ENCODE measurements at places on chromosomes 11 and 22.
A peak's percentile ranks its signal among the peaks of the same experiment; 100 is the strongest.

DNA sequence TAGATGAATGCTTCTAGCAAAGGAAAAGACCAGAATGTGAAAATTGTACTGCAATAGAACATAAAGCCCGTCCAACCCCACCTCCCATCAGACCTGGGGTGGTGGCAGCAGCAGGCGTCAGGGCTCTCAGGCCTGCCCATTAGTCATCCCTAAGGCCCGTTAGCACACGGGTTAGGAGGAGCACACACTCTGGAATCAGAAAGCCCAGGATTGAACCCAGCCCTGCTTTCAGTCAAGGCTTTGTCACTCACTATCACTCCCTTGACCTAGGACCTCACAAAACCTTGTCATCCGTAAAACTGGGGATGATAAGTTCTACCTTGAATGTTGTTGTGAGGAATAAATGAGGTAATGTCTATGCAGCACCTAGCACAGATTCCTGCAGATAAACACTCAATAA lies 26.9 kb downstream of the MICAL3 start:
- no peak for DNase-seq

DNA sequence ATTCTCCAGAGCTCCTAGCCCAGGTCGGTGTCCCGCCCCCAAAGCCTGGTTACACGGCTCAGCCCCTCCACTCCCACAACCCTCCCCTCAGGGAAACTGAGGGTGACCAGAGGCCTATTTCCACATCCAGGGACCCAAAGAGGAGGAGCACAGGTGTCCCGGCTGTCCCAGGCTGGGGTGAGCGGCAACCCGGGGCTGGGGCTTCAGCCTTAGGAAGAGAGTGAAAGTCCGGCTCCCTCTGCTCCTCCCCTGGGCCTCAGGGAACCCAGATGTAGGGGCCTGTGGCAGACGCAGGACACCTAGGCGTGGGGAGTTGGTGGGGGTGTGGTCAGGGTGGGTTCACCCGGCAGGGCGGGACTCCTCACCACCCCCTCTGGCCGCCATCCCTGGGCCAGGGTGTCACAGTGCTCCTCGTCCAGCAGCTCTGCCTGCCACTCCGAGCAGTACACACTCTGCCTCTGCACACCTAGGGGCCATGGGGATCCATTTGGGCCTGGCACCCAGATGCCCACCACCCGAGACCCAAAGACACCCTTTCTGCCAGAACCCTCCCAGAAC lies 63.1 kb downstream of the ARFGAP3 start:
- no peak for DNase-seq

- no peak for DNase-seq
Observed at GRCh38 chr11:65065851-65066250, 7.5 kb upstream of the NAALADL1 start.

DNA sequence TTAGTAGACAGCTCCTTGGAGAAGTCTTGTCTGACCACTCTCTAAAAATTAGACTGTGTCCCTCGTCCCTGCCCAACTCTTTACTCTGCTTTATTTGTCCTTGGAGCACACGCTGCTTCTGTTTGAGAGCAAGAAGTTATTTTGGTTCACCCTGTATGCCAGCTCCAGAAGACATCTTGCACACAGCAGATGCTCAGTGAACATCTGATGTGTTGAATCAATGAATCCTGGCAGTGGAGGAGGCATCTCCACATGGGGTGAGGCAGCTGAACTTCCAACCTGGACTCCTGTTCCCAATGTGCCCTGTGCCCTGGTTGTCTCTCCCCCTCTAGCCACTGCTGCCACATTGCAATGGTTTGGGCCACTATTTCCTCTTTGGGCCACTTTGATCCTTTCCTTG lies 213.6 kb downstream of the CEP164 start:
- DNase-seq: no peak

DNA sequence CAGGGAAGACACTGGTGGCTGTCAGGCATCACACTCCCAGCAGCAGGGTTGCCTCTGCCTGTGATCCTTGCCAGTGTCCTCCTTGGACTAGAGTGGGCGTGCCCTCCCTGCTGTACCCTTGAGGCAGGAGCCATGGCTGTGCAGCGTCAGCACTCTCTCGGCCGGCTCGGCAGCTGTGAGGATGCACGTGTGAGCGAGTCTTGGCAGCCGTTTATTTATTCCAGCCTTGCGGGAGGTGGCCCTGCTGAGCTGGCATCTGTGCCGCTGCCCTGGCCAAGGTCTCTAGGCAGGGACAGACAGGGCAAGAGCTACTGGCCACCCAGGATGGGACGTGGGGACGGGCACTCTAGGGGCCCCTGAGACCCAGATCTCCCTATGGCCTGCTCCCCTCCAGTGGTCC lies 33.9 kb downstream of the TSPAN4 start:
- no peak for DNase-seq

DNA sequence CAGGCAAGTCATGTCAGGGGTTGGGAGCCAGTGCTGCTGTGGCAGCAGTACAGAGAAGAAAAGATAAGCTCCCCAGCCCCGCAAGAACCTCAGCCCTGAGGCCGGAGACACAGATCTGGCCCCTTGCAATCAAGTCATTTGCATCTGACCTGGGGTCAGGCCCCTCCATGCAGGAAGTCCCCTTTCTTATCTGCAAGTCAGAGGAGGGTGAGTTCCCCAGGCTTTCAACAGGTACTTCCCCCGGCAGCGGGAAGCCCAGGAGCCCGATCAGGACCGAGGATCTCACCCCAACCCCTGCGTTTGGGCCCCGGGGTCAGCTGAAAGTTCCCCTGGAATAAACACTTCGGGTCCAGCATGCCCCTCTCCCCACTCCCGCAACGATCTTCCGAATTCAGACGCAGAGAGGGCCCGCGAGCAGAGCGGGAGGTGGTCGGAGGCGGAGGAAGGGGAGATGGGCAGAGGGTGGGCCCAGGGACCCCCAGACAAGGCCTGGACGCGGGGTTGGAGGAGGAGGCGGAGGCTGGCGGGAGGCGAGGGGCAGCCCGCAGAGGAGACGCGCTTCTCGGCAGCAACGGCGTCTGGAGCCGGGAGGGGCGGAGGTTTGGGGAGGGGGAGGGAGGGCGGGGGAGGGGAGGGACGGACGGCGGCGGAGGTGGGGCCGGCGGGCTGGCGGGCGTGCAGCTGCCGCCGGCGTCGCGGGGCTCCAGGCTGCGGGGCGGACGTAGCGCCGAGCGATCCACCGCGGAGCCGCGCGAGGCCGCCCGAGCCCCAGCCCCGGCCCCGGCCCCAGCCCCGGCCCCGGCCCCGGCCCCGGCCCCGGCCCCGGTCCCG lies at the start of gene TSPAN18:
Gene TSPAN18, plus strand, starts transcription at position 680 of the 831 bp plus-strand sequence. CDS start 179,455 bp downstream, outside the sequence.
- peak; percentile 17 for DNase-seq

DNA sequence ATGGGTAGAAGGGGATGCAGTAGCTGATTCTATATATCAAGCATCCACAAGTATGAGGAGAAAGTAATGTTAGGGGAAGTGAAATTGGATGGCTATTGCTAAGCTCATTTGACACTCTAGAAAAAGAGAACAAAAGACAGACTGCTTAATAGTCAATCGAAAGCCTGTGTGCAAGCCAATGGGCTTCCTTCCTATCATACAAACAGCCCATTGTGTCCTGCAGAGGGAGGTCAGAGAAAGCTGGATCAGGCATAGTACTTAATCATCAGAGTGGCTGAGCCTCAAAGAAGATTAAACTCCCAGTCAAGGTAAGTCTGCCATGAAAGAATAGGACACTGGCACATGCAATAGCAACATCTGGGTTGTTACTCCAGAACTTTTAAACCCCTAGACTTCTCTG lies 50.9 kb upstream of the PGR start:
- no peak for DNase-seq

- DNase-seq: no peak
Observed at GRCh38 chr11:86150847-86151173, 81.9 kb upstream of the PICALM start.

DNA sequence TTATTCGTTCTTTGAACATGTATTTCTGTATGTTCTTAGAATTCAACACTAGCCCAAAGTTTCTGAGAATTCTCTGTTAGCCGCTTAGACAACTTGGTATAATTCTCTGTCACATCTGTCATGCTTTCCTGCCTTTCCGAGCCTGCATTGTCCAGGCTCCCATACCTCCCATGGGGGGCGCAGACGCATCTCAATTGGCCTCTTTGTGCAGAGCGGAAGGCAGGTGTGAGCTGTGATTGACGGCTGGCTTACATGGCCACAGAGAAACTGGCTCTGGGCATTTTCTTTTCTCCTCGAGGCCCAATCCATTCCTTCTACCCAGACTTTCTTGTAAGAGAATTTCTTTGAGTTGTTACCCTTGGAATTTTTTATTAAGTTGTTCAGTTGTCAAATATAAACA lies 132.7 kb upstream of the SESN3 start:
- no peak for DNase-seq

DNA sequence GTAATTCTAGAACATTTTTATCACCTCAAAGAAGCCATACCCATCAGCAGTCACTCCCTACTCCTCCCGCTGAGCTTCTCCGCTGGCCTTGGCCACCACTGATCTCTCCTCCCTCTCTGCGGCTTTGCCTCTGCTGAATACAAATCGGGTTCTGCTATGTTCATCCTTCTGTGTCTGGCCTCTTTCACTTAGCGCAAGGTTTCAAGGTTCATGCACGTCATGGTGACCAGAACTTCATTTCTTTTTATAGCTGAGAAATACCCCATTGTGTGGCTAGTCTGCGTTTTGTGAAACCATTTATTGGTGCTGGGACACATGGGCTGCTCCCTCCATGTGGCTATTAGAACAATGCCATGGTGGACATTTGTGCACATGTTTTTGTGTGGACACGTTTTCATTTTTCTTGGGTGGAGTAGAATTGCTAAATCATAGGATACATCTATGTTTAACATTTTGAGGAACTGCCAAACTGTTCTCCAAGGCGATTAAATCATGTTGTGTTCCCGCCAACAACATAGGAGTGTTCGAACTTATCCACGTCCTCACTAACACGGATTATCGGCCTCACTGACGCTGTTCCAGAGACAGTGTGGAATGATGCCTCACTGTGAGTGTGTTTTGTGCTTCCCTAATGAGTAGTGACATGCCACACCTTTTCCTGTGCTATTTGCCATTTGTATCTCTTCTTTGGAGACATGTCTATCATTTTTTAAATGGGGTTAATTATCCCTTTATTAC lies 24.2 kb upstream of the KRTAP5-6 start:
- no peak for DNase-seq

DNA sequence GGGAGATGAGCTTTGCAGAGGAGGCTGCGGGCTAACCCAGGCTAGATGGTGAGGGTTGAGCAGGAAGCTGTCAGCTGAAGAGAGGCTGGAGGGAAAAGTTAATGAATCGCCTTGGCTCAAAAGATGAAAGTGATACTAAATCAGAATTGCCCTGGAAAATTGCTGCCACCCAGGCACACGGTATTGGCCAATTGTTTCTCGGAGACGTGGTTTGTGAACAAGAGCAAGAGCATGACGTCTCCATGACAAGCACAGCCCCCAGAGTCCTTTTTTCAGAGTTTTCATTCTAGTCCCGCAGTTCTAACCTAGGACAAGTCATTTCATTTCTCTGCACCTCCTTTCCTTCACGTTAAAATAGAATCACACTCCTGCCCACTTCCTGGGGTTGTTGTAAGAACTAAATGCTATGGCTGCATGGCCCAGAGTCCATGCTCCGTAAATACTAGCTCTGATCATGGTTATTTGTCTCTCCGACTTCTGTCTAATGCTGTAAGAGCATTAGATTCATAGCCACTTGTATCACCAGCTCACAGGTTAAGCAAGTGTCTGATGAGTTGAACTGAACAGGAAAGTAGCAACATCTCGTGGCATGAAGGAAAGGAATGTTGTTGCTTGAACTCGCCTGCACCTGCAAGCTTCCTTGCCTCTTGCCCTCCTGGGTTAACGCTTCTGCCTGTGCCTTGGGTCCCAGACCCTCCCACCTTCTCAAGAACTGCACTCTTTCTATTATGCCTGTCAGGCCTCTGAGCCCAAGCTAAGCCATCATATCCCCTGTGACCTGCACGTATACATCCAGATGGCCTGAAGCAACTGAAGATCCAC lies 33.8 kb upstream of the NUP50 start:
- DNase-seq: no peak

GRCh38 chr11:132855516-132855915 lies 676.8 kb downstream of the OPCML start:
- no peak for DNase-seq

DNA sequence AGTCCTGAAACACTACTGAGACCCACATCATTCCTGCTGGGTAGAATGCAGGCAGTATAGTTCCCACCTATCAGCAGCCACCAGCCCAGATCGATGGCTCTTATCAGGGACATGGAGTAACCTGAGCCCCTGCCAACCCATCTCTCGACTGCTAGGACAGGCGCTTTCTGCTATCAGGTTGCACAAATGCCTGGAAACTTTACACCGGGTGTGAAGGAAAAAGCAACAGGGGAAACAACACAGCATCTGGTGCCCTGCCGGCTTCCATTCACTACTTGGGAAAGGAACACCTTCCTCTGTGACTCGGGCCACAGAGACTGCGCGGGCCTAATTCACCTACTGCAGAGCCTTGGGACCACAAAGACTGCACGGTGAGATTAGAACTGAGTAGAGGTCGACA lies 18.5 kb downstream of the RBFOX2 start:
- DNase-seq: no peak

- DNase-seq: no peak
Observed at GRCh38 chr11:110339456-110340250, 43.2 kb upstream of the RDX start.

- no peak for DNase-seq
Observed at GRCh38 chr22:49738566-49738965, 89.1 kb downstream of the BRD1 start.

- no peak for DNase-seq
Observed at GRCh38 chr22:35642305-35642741, 5.9 kb upstream of the APOL6 start.

DNA sequence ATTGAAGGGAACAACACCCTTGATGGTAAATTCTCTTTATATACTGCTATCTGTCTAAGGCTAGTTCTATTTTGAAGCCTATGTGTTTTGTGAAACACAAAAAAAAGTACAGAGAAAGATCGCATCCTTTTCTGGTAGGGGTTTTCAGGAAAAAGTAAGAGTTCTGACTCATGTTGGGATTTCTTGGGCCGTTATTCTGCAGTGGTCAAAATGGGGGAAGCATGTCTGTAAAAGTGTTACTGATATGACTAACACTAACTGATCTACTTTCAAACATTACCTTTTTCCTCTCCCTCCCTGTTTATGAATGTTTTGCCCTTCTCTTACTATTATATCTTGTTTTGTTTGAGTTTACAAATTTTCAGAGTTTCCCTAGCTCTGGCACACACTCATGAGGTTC lies 53.9 kb downstream of the CTNND1 start:
- DNase-seq: no peak

GRCh38 chr11:14443638-14444037 lies 56.0 kb downstream of the COPB1 start:
- DNase-seq: no peak

GRCh38 chr11:94295534-94295933 lies 8.8 kb upstream of the IZUMO1R start:
- DNase-seq: no peak

DNA sequence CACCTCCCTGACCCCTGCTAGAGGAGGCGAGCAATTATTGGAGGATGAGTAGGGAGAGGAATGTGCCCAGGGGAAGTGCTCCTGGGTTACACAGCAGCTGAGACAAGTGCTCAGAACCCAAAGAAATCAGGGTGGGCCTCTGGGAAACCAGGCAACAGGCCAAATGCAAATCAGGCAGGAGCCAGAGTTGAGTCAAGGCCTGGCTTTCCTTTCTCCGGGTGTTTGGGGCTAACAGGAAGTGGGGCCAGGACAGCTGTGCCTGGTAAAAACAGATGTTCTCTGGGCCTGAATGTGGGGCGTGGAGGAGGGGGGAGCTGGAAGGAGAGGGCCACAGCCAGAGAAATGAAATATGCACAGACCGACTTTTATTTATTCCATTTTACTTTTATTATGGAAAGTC lies 22.0 kb downstream of the MFNG start:
- peak; percentile 80 for DNase-seq

- DNase-seq: no peak
Observed at GRCh38 chr11:23406131-23406819, 546.0 kb upstream of the CCDC179 start.

- no peak for DNase-seq
Observed at GRCh38 chr11:44333271-44334218, 23.6 kb upstream of the ALX4 start.

Measured in NAMALWA (cell line).